ENCODE measurements at places on chromosomes 11 and 22. TPM values are rescaled to one million over a fixed set of nuclear protein-coding genes. Genes with fewer than 3 reads are reported as not detected.

Gene SLC22A6
- polyA plus RNA-seq, result 27.5 TPM

Gene SMIM35
- polyA plus RNA-seq, result 0.05 TPM

Gene SLC1A2
- 0.39 TPM for polyA plus RNA-seq

Gene TPH1
- 1.9 TPM for polyA plus RNA-seq

Gene IFITM10
- polyA plus RNA-seq, result 0.28 TPM

Gene WNT11
- polyA plus RNA-seq, result 17.3 TPM

All from left renal cortex interstitium (tissue), 4 donors.